ENCODE measurements at places on chromosomes 2 and 18.

DNA sequence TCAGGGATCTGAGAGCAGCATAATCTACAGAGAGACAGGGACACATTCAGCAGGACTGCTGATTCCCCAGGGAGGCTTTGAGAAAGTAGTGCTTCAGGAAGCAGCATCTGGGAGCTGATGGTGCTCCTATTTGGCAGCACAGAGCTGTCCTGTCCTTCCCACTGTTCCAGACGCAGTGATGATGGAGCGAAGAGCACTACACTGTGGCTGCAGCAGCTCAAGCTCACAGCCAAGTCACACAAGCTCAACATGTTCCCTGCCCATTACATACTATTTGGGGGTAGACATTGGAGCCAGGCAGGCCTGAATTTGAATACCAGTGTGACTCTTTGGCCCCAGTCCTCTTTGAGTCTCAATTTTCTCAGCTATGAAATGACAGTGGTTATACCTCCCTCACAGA, 15.2 kb upstream of the GALM start:
- H3K4me3 ChIP-seq, result no peak overlapping the region
- no peaks in the 10 kb centered on the region for H3K27me3 ChIP-seq
- H3K36me3 ChIP-seq, result no peaks in the 10 kb centered on the region
- peak; percentile 50 for DNase-seq

GRCh38 chr2:84234103-84234502, 225.0 kb downstream of the SUCLG1 start:
- no peaks in the 10 kb centered on the region for H3K27me3 ChIP-seq
- no peak overlapping the region for H3K4me3 ChIP-seq
- no peaks in the 10 kb centered on the region for H3K36me3 ChIP-seq
- no peaks in the 10 kb centered on the region for H3K4me1 ChIP-seq
- no peak for DNase-seq

GRCh38 chr2:173940208-173941020, 24.8 kb downstream of the SP3 start:
- H3K27me3 ChIP-seq, result no peaks in the 10 kb centered on the region
- no peak overlapping the region for H3K4me3 ChIP-seq
- no peaks in the 10 kb centered on the region for H3K36me3 ChIP-seq
- H3K27ac ChIP-seq, result no peak overlapping the region
- no peak for DNase-seq
- H3K4me1 ChIP-seq, result peaks cover 7% of the 10 kb centered on the region

- H3K27me3 ChIP-seq, result no peaks in the 10 kb centered on the region
- H3K27ac ChIP-seq, result no peak overlapping the region
- H3K4me3 ChIP-seq, result no peak overlapping the region
- DNase-seq, result no peak
- H3K4me1 ChIP-seq, result no peaks in the 10 kb centered on the region
These were observed 21.5 kb downstream of the FAM161A start for GRCh38 chr2:61832183-61832841.

Data from ascending aorta (tissue), 2 donors.